ENCODE measurements at places on chromosomes 1 and 21.

- DNase-seq = no peak
Measured at GRCh38 chr1:163876546-163876945, 554.8 kb downstream of the NUF2 start.

DNA sequence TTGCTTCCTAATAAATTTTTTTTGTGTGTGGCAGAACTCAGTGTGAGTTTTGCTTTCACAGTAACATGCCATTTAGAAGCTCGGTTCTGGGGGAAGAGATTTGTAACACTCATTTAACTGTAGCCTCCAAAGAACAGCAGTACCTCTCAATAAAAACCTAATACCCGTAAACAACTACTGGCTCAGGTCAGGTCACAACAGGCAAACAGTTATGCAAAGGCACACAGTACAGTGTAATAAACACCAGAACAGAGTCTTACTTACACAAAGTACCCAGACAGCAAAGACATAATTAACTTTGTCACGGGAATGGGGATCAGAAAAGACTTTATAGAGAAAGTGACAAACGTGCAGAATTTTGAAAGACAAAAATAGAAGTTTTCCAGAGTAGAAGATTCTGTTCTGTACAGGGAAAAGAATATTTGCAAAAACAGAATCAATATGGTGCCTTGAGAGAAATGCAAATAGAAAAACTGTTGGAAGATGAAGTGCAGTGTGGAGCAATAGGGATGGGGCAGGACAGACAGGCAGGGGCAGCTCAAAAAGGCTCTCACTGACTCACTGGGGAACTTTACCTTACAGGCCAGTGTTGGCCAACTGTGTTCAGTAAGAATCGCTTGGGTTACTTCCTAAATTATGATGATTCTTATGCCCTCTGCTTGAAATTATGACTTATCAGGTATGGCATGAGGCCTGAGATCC, 38.8 kb downstream of the EGLN1 start:
- no peak for DNase-seq

DNA sequence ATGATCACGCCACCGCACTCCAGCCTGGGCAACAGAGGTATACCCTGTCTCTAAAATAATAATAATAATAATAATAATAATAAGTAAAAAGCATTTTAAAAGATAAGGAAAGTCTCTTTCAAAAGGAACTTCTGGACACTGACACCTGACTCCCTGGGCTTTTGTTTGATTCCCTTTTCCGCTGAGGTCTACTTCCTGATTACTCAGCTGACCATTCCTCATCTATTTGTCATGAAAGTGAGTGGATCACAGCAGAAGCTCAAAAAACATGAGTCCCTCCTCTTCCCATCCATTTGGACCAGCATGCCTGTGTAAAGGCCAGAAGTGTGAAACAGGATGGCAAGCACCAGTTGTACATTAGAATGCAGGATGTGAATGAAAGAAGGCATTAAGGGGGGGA, 61.1 kb upstream of the FBXO28 start:
- no peak for DNase-seq

DNA sequence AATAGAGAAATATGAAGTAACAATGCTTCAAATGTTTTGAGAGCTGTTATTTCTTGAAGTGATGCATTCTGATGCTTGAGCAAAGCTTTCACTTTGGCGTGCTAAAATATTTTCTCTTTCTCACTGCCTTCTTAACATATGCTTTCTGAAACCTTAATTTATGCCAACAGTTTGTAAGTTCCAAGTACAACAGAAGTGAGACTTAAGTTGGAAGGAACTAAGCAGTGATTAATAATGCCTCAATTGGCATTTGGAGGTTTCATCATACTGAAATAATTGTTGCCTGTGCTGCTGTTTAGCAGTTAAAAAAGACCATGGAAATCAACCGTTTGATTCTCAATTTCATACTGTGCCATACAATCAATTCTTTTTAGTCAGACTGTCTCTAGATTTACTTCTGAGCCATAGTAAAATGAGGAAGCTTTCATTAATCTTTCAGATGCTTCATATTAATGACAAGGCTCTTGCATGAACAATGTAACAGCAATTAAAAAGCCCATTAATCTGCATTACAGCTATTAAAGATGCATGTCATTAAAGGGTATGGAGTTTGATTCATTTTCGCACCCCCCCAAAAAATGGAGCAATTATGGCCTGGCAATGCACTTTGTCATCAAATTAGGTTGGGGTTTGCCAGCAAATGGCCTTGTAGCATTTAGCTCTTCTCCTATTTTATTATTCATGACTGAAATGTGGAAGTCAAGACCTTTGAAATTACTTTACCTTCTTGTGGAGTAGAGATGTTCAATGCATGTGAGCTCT, 375.3 kb downstream of the USH2A start:
- DNase-seq = no peak

DNA sequence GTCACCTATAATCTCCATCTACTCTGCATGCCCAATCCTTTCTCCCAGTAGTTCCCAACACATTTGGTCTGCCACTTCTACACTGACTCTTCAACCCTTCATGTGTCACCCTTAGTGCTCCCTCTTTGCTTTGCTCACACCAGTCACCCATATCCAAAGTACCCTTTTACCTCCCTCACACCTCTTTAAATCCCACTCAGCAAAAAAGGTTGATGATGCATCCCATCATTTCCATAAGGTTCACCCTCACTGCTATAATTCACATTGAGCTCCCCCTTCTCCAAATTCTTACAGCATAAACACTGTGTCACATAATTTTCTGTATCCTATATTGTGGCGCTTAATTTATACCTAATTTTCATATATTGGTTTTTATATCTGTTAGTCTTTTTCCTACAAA, 83.8 kb upstream of the ATP1B1 start:
- no peak for DNase-seq

GRCh38 chr1:81155131-81155530, 645.6 kb upstream of the ADGRL2 start:
- DNase-seq = no peak

DNA sequence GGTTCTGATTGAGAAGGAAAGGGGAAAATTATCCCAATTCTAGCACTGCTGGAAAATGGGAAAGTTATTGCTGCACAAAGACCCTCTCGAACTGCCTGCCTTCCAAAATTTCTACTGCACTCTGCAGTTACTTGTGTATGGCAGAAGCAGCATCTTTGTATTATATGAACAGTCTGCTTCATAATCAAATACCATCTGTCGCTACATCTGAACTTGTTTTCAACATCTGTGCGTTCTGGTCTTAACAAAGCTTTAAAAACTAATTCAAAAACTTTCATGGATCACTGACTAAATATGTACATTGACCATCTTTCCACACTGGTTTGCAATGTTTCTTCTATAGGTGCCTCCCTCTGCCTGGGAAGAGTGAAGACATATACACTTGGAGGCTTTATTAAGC, 79.2 kb downstream of the PROX1 start:
- no peak for DNase-seq

- no peak for DNase-seq
Measured at GRCh38 chr1:232457595-232457994, 172.3 kb downstream of the SIPA1L2 start.

GRCh38 chr1:98323906-98324358, 337.6 kb upstream of the SNX7 start:
- DNase-seq = no peak

DNA sequence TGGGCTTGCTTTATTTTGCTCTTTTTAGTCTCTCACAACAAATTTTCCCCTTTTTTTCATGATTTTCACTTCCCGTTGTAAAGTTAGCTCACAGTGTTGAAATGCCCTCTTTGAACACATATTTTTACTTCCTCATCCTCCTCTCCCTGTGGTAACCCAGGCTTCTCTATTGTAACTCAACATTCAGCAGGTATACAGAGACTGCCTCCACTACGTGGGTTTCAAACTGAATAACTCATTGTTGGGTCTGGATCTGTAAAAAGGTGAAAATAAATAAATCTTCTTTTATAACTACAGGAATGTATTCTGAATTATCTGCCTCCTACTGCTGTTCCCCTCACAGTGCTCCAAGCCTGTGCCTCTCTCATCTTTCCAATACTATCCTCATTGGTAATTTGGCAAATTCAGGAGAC, 166.4 kb downstream of the RUNX1 start:
- DNase-seq = no peak
